A549 treated with dexamethasone at 1 μM for 4 hours (cell line): ENCODE measurements at places on chromosomes 12 and 14. TPM values are rescaled to one million over a fixed set of nuclear protein-coding genes. Genes with fewer than 3 reads are reported as not detected.

The RIC8B gene
- 7.9 to 9.8 TPM (median 9.3 TPM) in 5 replicates for total RNA-seq

The RPGRIP1 gene
- 0.15 to 0.39 TPM (median 0.25 TPM) in 5 replicates for total RNA-seq

The RITA1 gene
- total RNA-seq: 23.2 to 33.1 TPM (median 32.7 TPM) in 5 replicates

The LAG3 gene
- total RNA-seq: 0.56 to 1.7 TPM (median 1.3 TPM) in 5 replicates

The AP1G2 gene
- 29.8 to 53.8 TPM (median 45.2 TPM) in 5 replicates for total RNA-seq

The BICDL1 gene
- total RNA-seq: 2.6 to 5.1 TPM (median 4.5 TPM) in 5 replicates

The RIPK3 gene
- total RNA-seq: 0.09 TPM in 1 of 5 replicates, not detected in the others

The DYRK4 gene
- total RNA-seq: 41.6 to 52.9 TPM (median 42.8 TPM) in 5 replicates

The KRT2 gene
- total RNA-seq: not detected in 5 replicates

The ADAMTS20 gene
- total RNA-seq: not detected in 5 replicates

The TGM1 gene
- 0.82 to 1.4 TPM (median 1.1 TPM) in 5 replicates for total RNA-seq

The CLEC14A gene
- not detected in 5 replicates for total RNA-seq

The TPH2 gene
- total RNA-seq: 0.06 TPM in 1 of 5 replicates, not detected in the others

The RND1 gene
- 2.6 to 4.7 TPM (median 3.1 TPM) in 5 replicates for total RNA-seq

The SPIC gene
- total RNA-seq: not detected in 5 replicates

The PLBD1 gene
- total RNA-seq: 3.9 to 6.3 TPM (median 4.8 TPM) in 5 replicates

The SLC39A2 gene
- total RNA-seq: not detected in 5 replicates

The TOMM20L gene
- total RNA-seq: not detected in 5 replicates

The CFAP73 gene
- 0.09 to 0.14 TPM (median 0.11 TPM) in 3 of 5 replicates, not detected in the others for total RNA-seq

The PLA2G1B gene
- total RNA-seq: 0.18 TPM in 1 of 5 replicates, not detected in the others

The ETFBKMT gene
- 0.82 to 1.3 TPM (median 0.92 TPM) in 5 replicates for total RNA-seq

The E2F7 gene
- 5.8 to 10.5 TPM (median 7.9 TPM) in 5 replicates for total RNA-seq

The MYH7 gene
- 0.02 TPM in 1 of 5 replicates, not detected in the others for total RNA-seq

The PTCSC3 gene
- not detected in 5 replicates for total RNA-seq

The GPR132 gene
- 0.32 to 0.86 TPM (median 0.54 TPM) in 5 replicates for total RNA-seq

The COQ5 gene
- 25.7 to 27.0 TPM (median 26.7 TPM) in 5 replicates for total RNA-seq

The DNAJC22 gene
- 18.9 to 22.9 TPM (median 22.1 TPM) in 5 replicates for total RNA-seq

The IFI27 gene
- 0.62 to 1.6 TPM (median 0.87 TPM) in 5 replicates for total RNA-seq

The TPPP2 gene
- not detected in 5 replicates for total RNA-seq

The EIF2S1 gene
- 231 to 354 TPM (median 245 TPM) in 5 replicates for total RNA-seq

The IAPP gene
- total RNA-seq: not detected in 5 replicates

The SOAT2 gene
- 0.17 to 0.27 TPM (median 0.26 TPM) in 5 replicates for total RNA-seq

The SERPINA12 gene
- total RNA-seq: 0.06 TPM in 1 of 5 replicates, not detected in the others

The TSPAN8 gene
- total RNA-seq: 0.11 to 0.22 TPM (median 0.16 TPM) in 3 of 5 replicates, not detected in the others

The AMN gene
- total RNA-seq: 0.27 to 0.45 TPM (median 0.32 TPM) in 5 replicates

The CLEC4A gene
- 0.37 TPM in 1 of 5 replicates, not detected in the others for total RNA-seq

The IGF1 gene
- total RNA-seq: 0.26 TPM in 1 of 5 replicates, not detected in the others

The EFS gene
- total RNA-seq: not detected in 5 replicates

The ACOT6 gene
- total RNA-seq: not detected in 5 replicates

The PYGL gene
- 141 to 181 TPM (median 174 TPM) in 5 replicates for total RNA-seq

The LRRC9 gene
- total RNA-seq: not detected in 5 replicates

The AKAP3 gene
- total RNA-seq: 0.02 to 0.30 TPM (median 0.11 TPM) in 5 replicates

The CAPS2 gene
- total RNA-seq: 0.57 to 1.4 TPM (median 1.2 TPM) in 5 replicates

The OS9 gene
- total RNA-seq: 114 to 122 TPM (median 117 TPM) in 5 replicates

The USP30 gene
- 6.9 to 10.7 TPM (median 9.8 TPM) in 5 replicates for total RNA-seq

The SMAGP gene
- total RNA-seq: 22.5 to 30.3 TPM (median 25.6 TPM) in 5 replicates

The ANO6 gene
- 53.3 to 74.5 TPM (median 65.0 TPM) in 5 replicates for total RNA-seq

The OAS2 gene
- 0.08 to 0.26 TPM (median 0.18 TPM) in 5 replicates for total RNA-seq

The PDZRN4 gene
- 0.02 to 0.05 TPM (median 0.04 TPM) in 3 of 5 replicates, not detected in the others for total RNA-seq

The PSMA3 gene
- 169 to 251 TPM (median 187 TPM) in 5 replicates for total RNA-seq

The MMAB gene
- total RNA-seq: 26.9 to 29.4 TPM (median 28.4 TPM) in 5 replicates

The METTL1 gene
- total RNA-seq: 45.8 to 54.8 TPM (median 50.4 TPM) in 5 replicates

The PLEKHH1 gene
- 1.7 to 4.0 TPM (median 2.7 TPM) in 5 replicates for total RNA-seq

The LBHD2 gene
- total RNA-seq: 0.12 to 0.22 TPM (median 0.20 TPM) in 3 of 5 replicates, not detected in the others

The PRB2 gene
- total RNA-seq: 0.08 TPM in 1 of 5 replicates, not detected in the others

The GYS2 gene
- total RNA-seq: 0.06 to 0.23 TPM (median 0.18 TPM) in 3 of 5 replicates, not detected in the others

The PCK2 gene
- 15.7 to 23.6 TPM (median 21.3 TPM) in 5 replicates for total RNA-seq

The GTF2H3 gene
- 25.0 to 33.8 TPM (median 31.4 TPM) in 5 replicates for total RNA-seq

The KRT73 gene
- total RNA-seq: not detected in 5 replicates
